ENCODE measurements at places on chromosomes 5 and 9.
A peak's percentile ranks its signal among the peaks of the same experiment; 100 is the strongest.

GRCh38 chr5:36521838-36522745 lies 84.3 kb upstream of the SLC1A3 start:
- DNase-seq: no peak

DNA sequence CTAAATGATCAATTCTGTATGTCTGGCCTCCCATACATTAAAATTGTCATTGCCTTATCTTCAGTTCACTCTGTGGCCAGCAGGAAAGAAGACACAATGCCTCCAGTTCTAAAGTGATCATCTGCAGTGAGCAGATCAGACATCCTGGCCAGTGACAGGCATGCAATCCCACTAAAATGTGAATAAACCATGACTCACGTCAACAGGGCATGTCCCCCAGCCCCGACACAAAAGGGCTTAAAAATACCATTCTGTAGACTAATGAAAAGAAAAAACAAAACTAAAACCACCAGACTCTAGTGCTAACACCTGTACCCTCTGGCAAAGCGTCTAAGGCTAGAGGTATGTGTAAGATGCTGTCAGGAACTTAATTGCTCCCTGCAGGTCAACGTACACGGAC lies 38.5 kb downstream of the DDX31 start:
- DNase-seq: no peak

DNA sequence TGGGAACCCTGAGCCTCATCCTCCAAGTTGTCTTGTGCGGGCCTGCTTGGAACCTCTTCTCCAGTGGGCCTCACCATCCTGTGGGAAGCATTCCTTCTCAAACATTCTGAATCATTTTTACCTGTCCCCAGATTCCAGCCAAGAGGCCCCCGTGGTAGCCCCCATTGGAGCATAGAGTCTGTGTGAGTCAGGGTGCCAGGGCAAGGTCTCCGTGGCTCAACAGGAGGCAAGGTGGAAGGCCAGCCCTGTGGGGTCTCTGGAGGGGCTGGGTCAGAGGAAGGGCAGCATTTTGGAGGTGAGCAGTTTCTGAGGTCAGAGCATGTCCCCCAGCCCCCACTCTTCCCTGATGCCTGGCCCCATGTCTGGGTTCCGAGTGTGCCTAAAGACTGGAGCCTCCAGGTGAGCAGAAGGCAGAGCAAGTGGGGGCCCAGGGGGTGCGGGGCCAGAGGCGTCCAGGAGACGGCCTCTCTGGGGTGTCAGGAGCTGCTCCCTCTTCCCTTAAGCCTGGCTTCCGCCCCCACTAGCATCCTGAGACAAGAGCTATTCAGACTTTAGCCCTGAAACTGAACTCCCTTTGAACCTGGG lies 2.1 kb downstream of the CACNA1B start:
- DNase-seq: no peak

- no peak for DNase-seq
Measured at GRCh38 chr9:4102078-4102477, 197.8 kb downstream of the GLIS3 start.

DNA sequence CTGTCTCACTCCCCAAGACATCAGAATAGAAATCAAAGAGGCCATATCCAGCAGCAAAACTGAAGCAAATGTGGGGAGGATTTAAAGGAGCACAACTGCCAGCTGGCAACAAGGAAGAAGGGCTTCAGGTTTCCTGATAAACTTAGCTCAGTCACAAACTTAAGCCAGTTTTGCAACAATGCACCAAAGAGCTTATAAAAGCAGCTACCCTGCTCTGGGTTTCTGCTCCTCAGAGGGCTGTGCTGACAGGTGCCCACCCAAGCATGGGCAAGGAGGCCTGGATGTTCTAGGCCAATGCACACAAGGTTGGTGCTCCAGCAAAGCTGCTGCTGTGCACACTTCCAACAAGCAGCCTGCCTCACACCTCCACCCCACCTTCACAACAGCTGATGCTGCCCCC lies 132.9 kb downstream of the SIL1 start:
- no peak for DNase-seq

GRCh38 chr5:55575815-55576583 lies 41.2 kb upstream of the PLPP1 start:
- DNase-seq: peak; percentile 38

- no peak for DNase-seq
Measured at GRCh38 chr9:112925058-112925641, 34.5 kb upstream of the SLC46A2 start.

DNA sequence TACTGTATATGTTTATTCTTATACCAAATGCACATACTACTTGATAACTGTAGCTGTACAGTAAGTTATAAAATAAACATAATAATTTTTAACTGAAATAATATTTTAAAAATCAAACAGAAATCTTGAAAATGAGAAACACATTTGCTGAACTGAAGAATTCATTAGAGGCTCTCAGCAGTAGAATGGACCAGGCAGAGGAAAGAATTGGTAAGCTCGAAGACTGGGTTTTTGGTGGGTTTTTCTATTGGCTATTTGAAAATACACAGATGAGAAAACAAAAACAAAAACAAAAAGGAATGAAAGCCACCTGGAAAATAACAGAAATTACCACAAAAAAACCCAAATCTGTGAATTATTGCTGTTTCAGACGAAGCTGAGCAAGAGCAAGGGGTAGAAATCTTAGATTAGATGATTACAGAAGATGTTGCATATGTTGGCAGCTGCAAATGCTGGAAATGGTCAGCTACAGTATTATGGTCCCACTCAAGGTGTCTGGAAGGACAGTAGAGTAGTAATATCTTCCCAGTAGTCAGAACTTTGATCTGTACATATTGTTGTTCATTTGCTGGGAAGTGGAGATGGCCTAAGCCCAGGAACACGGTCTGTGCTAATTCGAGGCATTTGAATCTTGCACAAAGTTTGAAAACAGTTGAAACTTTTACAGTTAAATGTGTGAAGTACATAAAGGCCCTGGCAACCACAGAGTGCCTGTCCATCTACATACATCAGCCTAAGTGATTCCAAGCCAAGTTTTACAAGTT lies 233.4 kb downstream of the COMMD10 start:
- no peak for DNase-seq

DNA sequence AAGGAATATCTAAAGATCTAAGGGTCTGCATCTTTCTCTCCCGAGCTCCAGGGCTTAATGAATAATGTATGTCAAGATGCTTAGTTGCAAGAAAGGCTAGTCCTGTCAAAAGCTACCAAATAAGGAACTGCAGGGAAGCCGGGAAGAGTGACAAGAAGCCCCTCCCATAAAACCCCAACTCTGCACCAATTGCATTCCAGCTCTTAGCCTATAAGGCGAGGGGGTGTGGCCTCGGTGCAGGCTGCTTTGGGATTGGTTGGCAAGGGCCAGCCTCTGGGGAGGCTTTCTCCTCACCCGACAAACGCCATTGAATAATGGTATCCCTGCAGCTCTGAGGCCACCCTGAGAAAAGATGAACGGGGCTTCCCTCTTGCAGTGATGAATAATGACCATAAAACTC lies 416.9 kb downstream of the RAB3C start:
- DNase-seq: no peak

GRCh38 chr5:32753765-32754164 lies 42.6 kb downstream of the NPR3 start:
- DNase-seq: no peak

GRCh38 chr5:92864591-92864990 lies 716.4 kb downstream of the NR2F1-AS1 start:
- DNase-seq: no peak

- no peak for DNase-seq
Measured at GRCh38 chr5:4758550-4758949, 381.6 kb upstream of the ADAMTS16 start.

- no peak for DNase-seq
Measured at GRCh38 chr5:154514331-154514730, 36.3 kb upstream of the HAND1 start.

GRCh38 chr9:97640325-97640724 lies 6.7 kb downstream of the NCBP1 start:
- DNase-seq: no peak

- DNase-seq: no peak
Measured at GRCh38 chr5:82753374-82753773, 323.8 kb downstream of the TMEM167A start.

DNA sequence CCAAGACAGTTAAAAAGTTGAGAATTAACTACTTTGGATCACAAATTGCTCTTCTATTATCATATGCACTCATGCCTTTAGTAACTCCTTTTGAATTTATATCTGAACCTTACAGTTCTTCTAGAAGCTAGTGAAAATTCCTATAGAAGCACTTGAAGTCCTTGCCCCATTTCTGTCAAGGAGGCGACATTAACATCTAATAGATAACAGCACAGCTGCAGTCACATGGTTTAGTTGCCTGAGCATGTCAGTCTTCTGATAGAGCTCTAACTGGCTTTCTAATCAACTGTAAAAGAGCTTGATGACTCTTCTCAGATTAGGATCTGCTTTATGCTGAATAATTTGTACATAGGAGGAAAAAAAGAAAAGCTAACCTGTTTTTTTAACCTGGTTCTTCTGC lies 9.0 kb downstream of the RFESD start:
- no peak for DNase-seq

- no peak for DNase-seq
Measured at GRCh38 chr5:54603372-54603771, 85.8 kb downstream of the SNX18 start.

GRCh38 chr9:129781981-129782380 lies 21.0 kb upstream of the TOR1B start:
- no peak for DNase-seq

- no peak for DNase-seq
Measured at GRCh38 chr9:72986522-72987116, 33.8 kb upstream of the ALDH1A1 start.

- DNase-seq: no peak
Measured at GRCh38 chr5:68818057-68818695, 275.6 kb upstream of the SLC30A5 start.

DNA sequence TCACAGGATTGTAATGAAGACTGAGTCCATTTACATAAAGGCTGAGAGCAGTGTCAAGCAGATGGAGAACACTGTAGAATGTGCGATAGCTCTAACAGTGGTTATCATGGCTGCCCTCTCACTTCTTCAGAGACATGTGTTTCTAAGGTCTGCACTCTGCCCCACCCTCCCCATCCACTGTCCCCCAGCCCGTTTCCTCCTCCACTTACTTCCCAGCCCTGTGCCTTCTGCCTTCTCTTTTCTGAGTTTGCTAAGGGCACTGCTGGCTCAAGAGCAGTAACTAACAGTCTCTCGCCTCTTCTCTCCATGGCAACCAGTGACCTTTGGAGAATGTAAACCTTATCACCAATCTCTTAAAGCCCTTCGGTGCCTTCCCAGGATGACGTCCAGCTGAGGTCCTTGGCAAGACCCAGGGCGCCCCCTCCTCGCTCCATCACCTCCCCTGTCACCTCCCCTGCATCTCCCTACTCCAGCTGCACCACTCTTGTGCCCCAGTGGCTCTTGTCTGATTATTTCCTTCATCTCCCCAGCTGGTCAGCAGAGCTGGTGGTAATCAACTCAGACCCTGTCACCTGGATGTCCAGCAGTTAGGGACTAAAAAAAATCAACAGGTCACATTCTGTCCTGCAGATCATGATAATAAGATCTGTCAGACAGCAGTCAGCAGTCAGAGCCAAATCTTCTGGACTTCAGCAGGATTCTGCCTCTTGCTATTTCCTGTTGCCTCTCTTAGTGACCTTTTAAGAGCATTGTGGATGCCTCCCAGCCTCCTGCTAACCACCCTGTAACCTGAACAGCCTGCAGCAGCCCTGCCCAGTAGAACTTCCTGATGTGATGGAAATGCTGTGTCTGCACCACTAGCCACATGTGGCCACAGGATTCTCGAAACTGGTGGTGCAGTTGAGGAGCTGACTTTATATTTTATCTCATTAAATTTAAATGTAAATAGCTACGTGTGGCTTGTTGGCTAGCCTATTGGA lies 9.0 kb downstream of the FXN start:
- DNase-seq: no peak

- no peak for DNase-seq
Measured at GRCh38 chr9:10701906-10702305, 89.1 kb upstream of the PTPRD start.

- DNase-seq: no peak
Measured at GRCh38 chr5:127256886-127257597, 33.6 kb upstream of the MEGF10 start.

- peak; percentile 26 for DNase-seq
Measured at GRCh38 chr9:77453825-77454647, 194.1 kb downstream of the GNA14 start.

- DNase-seq: no peak
Measured at GRCh38 chr5:150168864-150169263, 2.3 kb downstream of the CDX1 start.

DNA sequence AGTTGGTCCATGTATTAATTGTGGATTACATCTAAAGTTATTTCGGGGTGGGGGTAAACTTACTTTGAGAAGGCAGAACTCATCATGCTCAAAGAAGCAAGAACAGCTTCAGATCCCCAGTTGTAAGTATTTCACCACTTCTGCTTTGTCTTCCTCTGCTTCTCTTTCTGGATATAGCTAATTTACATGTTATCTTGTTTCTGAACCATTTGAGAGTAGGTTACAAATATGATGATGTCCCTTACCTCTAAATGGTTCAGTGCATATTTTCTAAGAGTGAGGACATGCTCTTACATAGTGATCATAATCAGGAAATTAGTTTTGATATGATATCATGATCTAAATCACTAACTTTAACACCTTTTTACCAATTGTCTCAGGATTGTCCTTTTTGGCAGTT lies 11.9 kb downstream of the TRIO start:
- DNase-seq: no peak

DNA sequence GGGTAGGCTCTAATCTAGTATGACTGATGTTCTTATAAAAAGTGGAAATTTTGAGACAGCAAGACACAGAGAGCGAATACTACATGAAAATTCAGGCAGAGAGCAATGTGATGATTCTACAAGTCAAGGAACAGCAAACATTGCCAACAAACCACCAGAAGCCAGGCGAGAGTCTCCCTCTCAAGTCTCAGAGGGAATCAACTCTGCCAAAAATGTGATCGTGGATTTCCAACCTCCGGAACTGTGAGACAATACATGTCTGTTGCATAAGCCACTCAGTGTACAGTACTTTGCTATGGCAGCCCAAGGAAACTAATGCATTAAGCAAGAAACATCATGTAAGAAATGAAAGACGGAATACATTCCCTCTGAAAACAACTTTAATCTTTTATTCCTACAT lies 52.1 kb upstream of the CCNG1 start:
- DNase-seq: no peak

GRCh38 chr5:117054911-117055310 lies 480.3 kb upstream of the SEMA6A start:
- no peak for DNase-seq

GRCh38 chr5:123605822-123606221 lies 93.8 kb downstream of the CSNK1G3 start:
- no peak for DNase-seq

DNA sequence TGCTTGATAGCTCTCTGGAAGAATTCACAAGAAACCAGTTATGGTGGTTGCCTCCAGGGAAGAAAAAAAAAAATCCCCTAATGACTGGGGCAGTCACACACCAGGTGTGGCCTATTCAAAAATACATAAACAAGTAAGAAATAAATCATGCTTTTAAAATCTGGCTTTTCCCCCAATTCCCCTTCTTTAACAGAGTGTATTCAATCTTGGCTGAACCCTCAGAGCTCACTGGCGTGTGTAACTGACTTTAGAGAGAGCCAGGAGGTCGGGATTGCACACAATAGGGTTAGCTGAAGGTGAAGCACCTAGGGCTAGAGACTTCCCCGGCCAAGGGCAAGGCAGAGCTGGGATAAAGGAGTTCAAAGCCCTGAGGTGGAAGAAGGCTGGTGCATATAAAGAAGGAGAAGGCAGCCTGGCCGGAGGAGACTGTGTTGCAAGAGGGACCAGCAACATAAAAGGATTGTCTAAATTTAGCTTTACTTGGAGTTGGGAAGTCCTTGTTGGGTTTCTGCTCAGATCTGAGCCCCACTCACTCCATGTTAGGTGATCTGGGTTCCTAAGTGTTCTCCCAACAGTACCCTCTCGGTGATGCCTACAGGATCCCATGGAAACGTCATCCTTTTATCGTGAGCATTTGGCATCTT lies 19.7 kb downstream of the FNBP1 start:
- no peak for DNase-seq
